ENCODE measurements at places on chromosomes 11 and 22.

DNA sequence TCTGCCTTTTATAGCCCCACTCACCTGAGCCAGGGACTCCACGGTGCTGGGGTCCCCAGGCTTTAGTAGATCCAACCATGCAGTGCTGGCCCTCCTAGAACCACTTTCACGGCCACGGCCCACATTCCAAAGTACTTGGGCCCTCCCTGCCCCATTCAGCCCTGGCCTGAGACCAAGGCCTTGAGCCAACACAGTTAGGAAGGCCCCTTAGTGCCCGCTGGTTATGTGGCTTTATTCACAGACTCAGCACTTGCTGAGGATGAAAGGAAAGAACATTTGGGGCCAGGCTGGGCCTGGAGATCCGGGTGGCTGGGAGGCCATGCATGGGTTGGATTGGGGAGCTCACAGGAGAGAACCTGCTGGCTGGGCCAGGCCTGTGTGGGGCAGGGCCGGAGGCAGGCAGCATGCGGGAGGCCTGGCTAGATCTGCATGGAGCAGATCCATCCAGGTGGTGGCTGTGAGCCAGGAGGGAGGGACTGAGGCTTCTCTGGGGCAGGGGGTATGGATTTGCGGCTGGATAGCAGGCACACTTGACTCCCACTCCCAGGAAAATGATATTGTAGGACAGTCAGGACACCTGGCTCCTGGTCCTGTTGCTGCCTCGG lies 12.6 kb downstream of the CHRM1 start:
- 0 out of 2 replicates have a peak, but pooled peaks cover 7% of the 10 kb centered on the region for H3K4me1 ChIP-seq
- H3K27me3 ChIP-seq = peaks cover 38% of the 10 kb centered on the region
- no peak for DNase-seq
- H3K36me3 ChIP-seq = no peaks in the 10 kb centered on the region

GRCh38 chr11:126545057-126545555 lies 189.6 kb downstream of the ST3GAL4 start:
- H3K27me3 ChIP-seq = peaks cover 93% of the 10 kb centered on the region
- no peaks in the 10 kb centered on the region for H3K4me1 ChIP-seq

DNA sequence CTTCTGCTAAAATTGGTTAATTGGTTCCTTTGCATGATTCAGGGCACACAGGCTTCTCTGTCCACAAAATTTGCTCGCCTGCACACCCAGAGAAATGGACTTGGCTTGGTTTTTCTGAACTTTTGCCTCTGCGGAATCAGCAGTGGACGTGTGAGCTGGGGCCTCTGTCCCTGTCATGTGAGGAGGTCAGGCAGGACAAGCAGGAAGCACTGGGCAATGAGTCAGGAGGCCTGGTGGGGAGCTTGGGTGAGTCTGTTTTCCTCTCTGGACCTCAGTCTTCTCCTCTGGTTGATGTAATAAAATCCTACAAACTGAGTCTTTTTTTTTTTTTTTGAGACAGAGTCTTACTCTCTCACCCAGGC lies 10.4 kb upstream of the CELSR1 start:
- H3K4me3 ChIP-seq = no peak overlapping the region
- no peaks in the 10 kb centered on the region for H3K27me3 ChIP-seq
- peak; percentile 89 for DNase-seq

GRCh38 chr11:12717851-12718291 lies 43.6 kb downstream of the TEAD1 start:
- H3K4me3 ChIP-seq = no peak overlapping the region
- no peak overlapping the region for H3K27ac ChIP-seq
- H3K27me3 ChIP-seq = no peaks in the 10 kb centered on the region
- no peak for DNase-seq
- H3K36me3 ChIP-seq = no peaks in the 10 kb centered on the region
- peaks cover 35% of the 10 kb centered on the region for H3K4me1 ChIP-seq

DNA sequence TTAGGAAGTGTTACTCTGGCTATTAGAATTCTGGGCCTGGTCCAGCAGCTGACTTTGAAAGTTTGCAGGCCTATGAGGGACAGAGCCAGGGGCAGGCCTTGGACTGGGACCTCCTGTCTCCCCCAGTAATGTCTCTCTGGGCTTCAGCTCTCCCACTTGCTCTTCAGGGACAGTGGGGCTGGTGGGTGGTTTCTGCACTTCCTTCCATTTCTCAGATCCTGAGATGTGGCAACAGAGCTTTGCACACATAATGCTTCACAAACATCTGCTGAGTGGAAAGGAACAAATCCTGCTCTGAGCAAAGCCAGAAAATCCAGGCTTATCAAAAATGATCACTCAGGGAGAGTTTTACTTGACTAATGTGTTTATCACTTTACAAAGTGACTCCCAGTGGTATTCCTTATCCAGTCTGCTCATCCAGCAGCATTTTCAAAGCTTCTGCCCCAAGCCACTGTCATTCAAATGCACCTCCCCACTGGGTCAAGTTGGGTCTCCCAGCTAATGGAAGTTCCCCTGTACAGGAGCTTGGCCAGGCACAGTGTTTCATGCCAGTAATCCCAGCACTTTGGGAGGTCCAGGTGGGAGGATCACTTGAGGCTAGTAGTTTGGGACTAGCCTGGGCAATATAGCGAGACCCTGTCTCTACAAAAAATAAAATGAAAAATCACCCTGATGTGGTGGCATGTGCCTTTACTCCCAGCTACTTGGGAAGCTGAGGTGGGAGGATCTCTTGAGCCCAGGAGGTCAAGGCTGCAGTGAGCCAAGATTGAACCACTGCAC lies 13.5 kb upstream of the OSBP2 start:
- no peak for DNase-seq
- no peaks in the 10 kb centered on the region for H3K4me1 ChIP-seq
- no peak overlapping the region for H3K27ac ChIP-seq
- no peaks in the 10 kb centered on the region for H3K36me3 ChIP-seq
- H3K4me3 ChIP-seq = no peak overlapping the region
- H3K27me3 ChIP-seq = no peaks in the 10 kb centered on the region

DNA sequence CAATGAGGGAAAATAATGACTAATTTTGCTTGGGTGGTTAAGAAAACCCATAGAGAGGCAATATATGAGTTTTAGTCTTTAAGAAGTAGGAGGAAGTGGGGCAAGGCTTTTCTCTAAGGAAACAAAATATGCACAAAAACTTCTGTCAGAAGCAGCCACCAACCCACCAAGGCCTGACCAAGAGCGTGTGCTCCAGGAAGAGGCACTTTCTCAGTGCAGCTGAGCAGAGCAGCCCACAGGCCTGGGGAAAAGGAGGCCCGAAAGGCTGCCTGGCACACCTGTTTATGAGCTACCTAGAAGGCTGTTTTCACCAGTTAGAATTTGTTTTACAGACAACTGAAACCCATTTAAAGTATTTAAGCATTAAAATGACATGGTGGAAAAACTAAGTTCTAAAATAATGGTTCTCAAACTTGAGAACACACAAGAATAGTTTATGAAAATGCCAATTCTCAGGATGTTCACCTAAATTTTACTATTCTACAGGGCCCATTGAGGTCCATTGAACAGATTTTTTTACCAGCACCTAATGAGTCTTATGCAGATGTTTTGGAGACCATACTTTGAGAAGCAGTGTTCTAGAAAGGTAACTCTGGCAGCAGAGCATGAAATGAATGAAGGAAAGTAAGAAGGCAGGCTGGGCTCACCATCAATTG lies 160.5 kb upstream of the DDI1 start:
- H3K27ac ChIP-seq = no peak overlapping the region
- no peaks in the 10 kb centered on the region for H3K27me3 ChIP-seq
- H3K4me1 ChIP-seq = no peaks in the 10 kb centered on the region
- no peaks in the 10 kb centered on the region for H3K36me3 ChIP-seq
- no peak for DNase-seq

- H3K36me3 ChIP-seq = no peaks in the 10 kb centered on the region
- H3K27ac ChIP-seq = no peak overlapping the region
- no peaks in the 10 kb centered on the region for H3K27me3 ChIP-seq
These were observed 776.0 kb upstream of the ARHGAP42 start for GRCh38 chr11:99911116-99911515.

DNA sequence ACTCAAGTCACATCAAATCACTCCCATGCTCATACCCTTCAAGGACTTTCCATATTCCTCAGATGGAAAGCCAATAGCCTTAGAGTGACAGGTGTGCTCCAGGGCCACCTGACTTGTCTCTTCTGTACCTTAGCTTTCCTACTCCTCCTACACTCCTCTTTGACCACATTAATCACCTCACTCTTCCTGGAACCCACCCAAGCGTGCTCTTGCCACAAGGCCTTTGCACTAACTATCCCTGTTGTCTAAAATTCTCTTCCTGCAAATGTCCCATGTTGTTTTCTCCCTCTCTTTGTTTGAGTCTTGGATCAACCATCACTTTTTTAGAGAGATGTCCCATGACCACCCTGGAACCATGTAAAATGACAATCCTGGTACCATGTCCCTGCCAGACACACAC lies 244.1 kb downstream of the AASDHPPT start:
- H3K36me3 ChIP-seq = no peaks in the 10 kb centered on the region
- DNase-seq = no peak
- H3K4me3 ChIP-seq = no peak overlapping the region

DNA sequence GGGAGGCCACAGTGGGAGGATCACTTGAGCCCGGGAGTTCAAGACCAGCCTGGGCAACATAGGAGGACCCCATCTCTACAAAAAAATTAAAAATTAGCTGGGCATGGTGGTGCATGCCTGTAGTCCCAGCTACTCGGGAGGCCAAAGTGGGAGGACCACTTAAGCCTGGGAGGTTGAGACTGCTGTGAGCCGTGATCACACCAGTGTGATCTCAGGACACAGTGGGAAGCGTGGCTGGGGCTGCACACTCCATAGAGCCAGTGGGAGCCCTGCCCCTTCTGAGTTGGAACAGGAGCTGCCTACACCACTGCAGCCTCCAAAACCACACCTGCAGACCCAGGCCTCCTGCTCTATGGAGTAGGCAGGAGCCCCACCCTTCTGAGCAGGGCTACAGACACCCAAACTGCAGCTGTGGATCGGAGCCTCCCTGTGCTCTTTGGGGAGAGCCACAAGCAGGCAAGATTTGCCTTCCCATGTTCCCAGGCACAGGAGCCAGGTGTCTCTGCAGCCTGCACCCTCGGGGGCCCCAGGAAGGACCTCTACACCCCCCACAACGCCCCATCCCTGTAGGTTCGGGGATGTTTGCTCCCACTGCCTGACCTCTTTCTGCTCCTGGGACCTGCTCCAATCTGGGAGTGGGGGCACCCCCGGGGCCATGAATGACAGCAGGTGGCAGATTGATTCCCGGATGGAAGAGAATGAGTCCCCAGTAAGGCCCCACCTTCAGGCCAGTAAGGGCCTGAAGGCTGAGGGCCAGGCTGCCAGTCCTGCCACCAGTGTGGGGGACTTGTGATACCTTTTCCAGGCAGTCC lies 245.4 kb downstream of the BUD13 start:
- H3K36me3 ChIP-seq = no peaks in the 10 kb centered on the region
- peaks cover 46% of the 10 kb centered on the region for H3K27me3 ChIP-seq
- H3K4me3 ChIP-seq = no peak overlapping the region

DNA sequence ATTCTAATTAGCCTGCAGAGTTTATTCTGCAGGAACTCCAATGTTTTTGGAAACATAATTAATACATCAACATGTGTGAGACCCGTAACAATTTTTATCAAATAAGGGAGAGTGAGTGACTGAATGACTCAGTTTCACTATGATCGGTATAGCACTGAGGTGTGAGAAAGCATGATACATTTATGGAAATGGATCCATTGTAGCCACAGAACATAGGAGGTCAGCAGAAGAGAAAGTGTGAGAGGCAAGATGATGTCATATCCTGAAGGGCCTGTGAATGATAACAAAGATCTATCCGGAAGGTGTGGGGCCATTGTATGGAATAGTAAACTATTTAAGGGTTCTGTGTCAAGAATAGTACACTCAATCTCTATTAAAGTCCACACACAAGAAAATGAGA lies 1406.1 kb upstream of the TENM4 start:
- no peak overlapping the region for H3K4me3 ChIP-seq
- no peaks in the 10 kb centered on the region for H3K36me3 ChIP-seq
- H3K4me1 ChIP-seq = no peaks in the 10 kb centered on the region
- DNase-seq = no peak

DNA sequence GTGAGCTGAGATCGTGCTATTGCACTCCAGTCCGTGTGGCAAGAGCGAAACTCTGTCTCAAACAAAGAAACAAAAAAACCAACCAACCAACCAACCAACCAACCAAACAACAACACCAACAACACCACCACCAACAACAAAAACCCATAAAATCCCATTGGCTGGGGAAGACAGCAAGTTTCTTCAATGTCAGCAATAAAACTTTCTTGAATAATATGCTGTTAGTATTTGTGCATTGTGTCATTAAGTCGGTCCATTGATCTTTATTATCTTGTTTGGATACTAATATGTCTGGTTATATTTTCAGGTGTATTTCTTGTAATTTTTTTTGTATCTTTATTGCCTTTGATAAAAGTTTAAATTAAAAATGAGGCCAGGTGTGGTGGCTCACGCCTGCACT lies 9.4 kb downstream of the GRK3 start:
- no peak overlapping the region for H3K27ac ChIP-seq
- no peaks in the 10 kb centered on the region for H3K36me3 ChIP-seq
- no peaks in the 10 kb centered on the region for H3K4me1 ChIP-seq

GRCh38 chr11:73085189-73085875 lies 56.8 kb downstream of the FCHSD2 start:
- H3K4me3 ChIP-seq = no peak overlapping the region
- H3K27me3 ChIP-seq = no peaks in the 10 kb centered on the region
- no peak overlapping the region for H3K27ac ChIP-seq
- H3K4me1 ChIP-seq = no peaks in the 10 kb centered on the region
- 0 out of 2 replicates have a peak, but pooled peaks cover 8% of the 10 kb centered on the region for H3K36me3 ChIP-seq

DNA sequence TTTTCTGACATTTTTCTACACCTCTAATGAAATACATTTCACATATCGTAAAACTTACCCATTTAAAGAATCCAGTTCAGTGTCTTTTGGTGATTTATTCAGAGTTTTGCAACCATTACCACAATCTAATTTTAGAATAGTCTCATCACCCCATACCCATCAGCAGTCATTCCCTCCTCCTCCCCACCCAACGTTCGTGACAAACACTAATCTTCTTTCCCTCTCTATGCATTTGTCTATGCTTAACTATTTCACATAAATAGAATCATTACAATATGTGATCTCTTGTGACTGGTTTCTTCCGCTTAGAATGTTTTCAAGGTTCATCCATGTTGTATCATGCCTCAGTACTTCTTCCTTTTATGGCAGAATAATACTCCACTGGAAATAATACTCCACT lies 9.5 kb downstream of the TTC28 start:
- no peaks in the 10 kb centered on the region for H3K36me3 ChIP-seq
- no peak overlapping the region for H3K4me3 ChIP-seq
- no peak overlapping the region for H3K27ac ChIP-seq
- DNase-seq = no peak
- no peaks in the 10 kb centered on the region for H3K27me3 ChIP-seq

DNA sequence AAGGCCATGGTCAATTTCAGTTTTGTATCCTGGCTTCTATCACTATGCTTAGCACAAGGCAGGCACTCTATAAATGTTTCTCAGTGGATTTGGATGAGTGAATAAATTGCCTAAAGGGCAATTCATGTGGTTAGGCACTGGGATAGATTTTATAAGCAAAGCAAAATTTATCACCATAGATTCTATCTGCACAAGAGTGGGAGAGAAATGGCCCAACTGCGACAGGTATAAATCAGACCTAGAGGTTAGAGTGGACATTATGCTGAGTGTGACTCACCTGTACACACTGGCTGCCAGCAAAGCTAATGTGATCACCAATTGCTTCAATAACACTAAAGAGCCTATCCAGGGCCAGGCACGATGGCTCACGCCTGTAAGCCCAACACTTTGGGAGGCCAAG lies 514.0 kb downstream of the BUD13 start:
- no peak for DNase-seq
- H3K4me3 ChIP-seq = no peak overlapping the region
- H3K36me3 ChIP-seq = no peaks in the 10 kb centered on the region
